Kidney (tissue), 22 donors: ENCODE measurements at places on chromosomes 6 and 20.
A peak's percentile ranks its signal among the peaks of the same experiment; 100 is the strongest.

- no peaks in the 10 kb centered on the region for H3K27me3 ChIP-seq
- DNase-seq = no peak
- H3K4me3 ChIP-seq = no peak overlapping the region
- no peaks in the 10 kb centered on the region for H3K36me3 ChIP-seq
- H3K27ac ChIP-seq = no peak overlapping the region
Measured at GRCh38 chr20:36482044-36482473, 59.3 kb upstream of the MYL9 start.

DNA sequence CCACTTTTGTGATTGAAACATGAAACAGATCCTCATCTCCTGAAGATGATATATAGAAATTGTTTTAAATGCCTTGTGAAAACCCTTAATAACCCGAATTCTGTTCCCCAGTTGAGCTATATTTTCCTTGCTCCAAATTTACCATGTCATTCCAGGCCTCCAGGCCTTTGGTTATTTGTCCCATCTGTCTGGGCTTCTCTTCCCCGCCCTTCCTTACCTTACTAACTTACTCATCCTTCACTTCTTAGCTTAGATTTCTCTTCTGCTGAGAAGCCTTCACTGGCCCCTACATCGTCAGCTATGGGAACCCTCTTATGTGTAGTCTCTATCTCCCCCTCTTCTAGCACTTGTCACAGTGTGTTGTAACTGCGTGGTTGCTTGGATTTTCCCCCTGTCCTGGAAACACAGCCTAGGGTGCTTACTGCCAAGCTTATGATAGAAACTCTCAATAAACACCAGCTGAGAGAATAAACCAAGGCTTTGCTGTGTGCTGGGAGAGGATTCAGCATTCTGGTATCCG is 68.6 kb downstream of the SGK1 start:
- no peaks in the 10 kb centered on the region for H3K36me3 ChIP-seq
- no peak overlapping the region for H3K4me3 ChIP-seq
- no peaks in the 10 kb centered on the region for H3K27me3 ChIP-seq
- H3K27ac ChIP-seq = no peak overlapping the region
- H3K4me1 ChIP-seq = peaks cover 5% of the 10 kb centered on the region

- H3K27me3 ChIP-seq = no peaks in the 10 kb centered on the region
- peak; percentile 64 for DNase-seq
- no peaks in the 10 kb centered on the region for H3K36me3 ChIP-seq
- H3K4me1 ChIP-seq = peaks cover 6% of the 10 kb centered on the region
Measured at GRCh38 chr6:150813319-150813992, 52.0 kb upstream of the MTHFD1L start.

DNA sequence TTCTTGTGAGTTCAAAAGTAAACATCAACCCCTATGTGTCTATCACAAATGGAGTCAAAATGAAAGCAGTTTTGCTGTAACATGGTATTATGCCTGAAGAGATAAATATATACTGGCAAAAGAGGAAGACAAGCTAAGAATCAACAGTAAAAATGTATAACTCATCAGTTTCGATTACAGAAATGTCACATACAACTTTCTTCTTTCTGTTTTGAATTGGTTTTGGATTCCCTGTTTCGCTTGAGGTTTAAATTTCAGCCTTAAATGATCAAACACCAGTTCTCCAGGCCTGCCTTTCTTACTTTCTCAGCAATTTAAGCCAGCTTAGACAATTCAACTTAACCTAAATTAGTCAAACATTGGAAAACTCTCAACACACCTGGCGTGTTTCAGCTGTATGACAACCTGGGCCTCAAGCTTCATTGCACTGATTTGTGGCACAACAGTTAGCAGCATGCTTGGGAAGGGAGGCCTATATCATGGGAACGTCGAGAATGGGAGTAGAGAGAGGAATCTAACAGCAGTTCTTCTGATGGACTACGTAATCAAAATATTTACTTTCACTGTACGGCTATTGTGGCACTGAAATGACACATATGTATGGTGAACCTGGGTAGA is 51.9 kb upstream of the MARCKS start:
- DNase-seq = no peak
- H3K27me3 ChIP-seq = no peaks in the 10 kb centered on the region
- no peaks in the 10 kb centered on the region for H3K36me3 ChIP-seq
- no peaks in the 10 kb centered on the region for H3K4me1 ChIP-seq
- H3K27ac ChIP-seq = no peak overlapping the region

DNA sequence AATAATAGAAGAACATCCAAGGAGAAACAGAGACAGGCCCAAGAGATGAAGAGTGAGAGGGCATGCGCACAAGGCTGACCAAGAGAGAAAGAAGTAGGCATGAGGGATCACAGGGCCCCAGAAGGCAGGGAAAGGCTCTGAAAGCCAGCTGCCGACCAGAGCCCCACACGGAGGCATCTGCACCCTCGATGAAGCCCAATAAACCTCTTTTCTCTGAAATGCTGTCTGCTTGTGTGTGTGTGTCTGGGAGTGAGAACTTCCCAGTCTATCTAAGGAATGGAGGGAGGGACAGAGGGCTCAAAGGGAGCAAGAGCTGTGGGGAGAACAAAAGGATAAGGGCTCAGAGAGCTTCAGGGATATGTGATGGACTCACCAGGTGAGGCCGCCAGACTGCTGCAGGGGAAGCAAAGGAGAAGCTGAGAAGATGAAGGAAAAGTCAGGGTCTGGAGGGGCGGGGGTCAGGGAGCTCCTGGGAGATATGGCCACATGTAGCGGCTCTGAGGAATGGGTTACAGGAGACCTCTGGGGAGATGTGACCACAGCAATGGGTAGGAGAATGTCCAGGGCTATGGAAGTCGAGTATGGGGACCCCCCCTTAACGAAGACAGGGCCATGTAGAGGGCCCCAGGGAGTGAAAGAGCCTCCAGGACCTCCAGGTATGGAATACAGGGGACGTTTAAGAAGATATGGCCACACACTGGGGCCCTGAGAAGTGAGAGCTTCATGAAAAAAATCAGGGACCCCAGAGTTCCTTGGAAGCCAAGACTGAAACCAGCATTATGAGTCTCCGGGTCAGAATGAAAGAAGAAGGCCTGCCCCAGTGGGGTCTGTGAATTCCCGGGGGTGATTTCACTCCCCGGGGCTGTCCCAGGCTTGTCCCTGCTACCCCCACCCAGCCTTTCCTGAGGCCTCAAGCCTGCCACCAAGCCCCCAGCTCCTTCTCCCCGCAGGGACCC is 981 bp upstream of the TNF start:
- no peak overlapping the region for H3K4me3 ChIP-seq
- no peak overlapping the region for H3K27ac ChIP-seq
- H3K27me3 ChIP-seq = no peaks in the 10 kb centered on the region
- H3K4me1 ChIP-seq = no peaks in the 10 kb centered on the region
- H3K36me3 ChIP-seq = no peaks in the 10 kb centered on the region

GRCh38 chr20:57013217-57013616 is 253.2 kb downstream of the BMP7 start:
- no peak overlapping the region for H3K27ac ChIP-seq
- no peaks in the 10 kb centered on the region for H3K4me1 ChIP-seq
- H3K27me3 ChIP-seq = no peaks in the 10 kb centered on the region
- no peak for DNase-seq
- no peaks in the 10 kb centered on the region for H3K36me3 ChIP-seq

GRCh38 chr20:57826666-57827287 is 117.0 kb upstream of the PMEPA1 start:
- H3K27ac ChIP-seq = no peak overlapping the region
- no peak overlapping the region for H3K4me3 ChIP-seq
- no peaks in the 10 kb centered on the region for H3K4me1 ChIP-seq
- H3K36me3 ChIP-seq = no peaks in the 10 kb centered on the region
- peak; percentile 38 for DNase-seq
- H3K27me3 ChIP-seq = no peaks in the 10 kb centered on the region

- H3K36me3 ChIP-seq = no peaks in the 10 kb centered on the region
- H3K27ac ChIP-seq = no peak overlapping the region
- H3K27me3 ChIP-seq = no peaks in the 10 kb centered on the region
- no peak overlapping the region for H3K4me3 ChIP-seq
Measured at GRCh38 chr20:61801065-61801360, 264.7 kb downstream of the TAF4 start.

DNA sequence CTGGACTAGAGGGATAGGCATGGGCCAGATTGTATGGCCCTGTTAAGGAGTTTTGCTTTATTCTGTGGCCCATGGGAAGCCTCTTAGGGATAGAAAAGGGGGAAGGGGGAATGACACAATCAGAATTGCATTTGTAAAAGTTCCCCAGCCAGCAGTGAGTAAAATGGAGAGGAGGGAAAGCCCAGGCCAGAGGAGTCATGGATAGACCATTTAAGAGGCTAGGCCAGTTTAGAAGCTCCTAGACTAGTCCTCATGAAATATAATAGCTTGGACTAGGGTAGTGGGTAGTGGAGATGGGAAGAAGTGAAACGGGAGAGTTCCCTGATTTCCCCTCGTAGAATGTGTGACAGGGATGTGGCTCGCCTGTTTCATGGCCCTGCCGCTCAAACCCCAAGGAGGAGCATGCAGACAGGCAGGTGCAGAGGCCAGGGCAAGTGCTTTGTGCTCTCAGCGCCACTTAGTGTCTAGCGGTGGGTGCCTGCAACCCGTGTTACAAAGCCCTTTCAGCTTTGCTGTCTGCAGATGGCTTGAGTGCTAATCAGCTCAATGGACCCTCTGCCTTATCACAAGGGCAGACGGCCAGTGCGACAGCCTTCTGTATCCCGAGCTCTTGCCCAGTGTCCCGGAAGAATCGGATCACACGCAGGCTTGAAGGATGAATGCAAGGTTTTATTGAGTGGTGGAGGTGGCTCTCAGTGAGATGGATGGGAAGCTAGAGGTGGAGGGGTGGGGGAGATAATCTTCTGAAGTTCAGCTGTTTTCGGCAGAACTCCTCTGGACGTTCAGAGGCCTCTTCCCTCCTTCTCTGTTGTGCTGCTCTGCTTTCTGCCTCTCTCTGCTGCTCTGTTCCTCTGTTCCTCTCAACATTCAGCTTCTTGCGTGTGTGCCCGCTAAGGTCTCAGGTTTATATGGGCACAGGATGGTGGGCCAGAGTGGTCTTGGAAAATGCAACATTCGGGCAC is 141.1 kb downstream of the CEP57L1 start:
- H3K4me3 ChIP-seq = no peak overlapping the region
- H3K27me3 ChIP-seq = no peaks in the 10 kb centered on the region
- peaks cover 2% of the 10 kb centered on the region for H3K4me1 ChIP-seq
- no peak for DNase-seq
- H3K27ac ChIP-seq = no peak overlapping the region

DNA sequence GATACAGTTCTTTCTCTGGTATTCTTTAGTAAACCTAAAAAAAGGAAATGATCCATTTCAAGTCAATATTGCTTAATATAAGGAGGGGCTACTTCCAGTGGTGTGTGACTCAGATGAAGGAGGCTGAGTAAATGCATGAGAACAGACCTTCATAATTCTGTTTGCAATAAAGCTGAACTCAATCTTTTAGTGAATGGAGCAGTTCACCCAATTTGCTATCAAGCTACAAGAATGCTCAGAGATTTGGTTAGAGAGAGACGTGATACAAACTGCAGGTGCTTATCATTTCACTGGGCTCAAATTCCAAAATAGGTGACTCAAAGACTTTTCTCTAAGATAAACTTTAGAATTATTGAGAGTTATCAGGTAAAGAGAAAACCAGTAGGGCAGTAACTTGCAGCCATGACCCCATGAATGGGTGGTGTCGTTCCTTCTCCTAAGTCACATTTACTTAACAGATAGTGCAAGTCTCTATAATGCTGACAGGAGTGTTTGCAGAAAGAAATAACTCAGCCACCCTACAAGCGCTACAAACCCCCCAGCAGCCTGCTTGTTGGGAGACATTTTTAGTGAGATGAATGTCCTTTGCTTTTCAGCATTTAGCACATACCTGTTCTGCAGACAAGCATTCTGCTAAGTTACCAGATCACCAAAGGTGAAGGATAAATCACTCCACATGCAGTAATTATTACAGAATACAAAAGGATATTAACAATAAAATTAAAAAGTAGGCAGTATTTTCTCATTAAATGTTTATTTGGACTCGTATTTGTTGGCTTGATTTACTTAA is 16.4 kb upstream of the BLOC1S5 start:
- no peak overlapping the region for H3K4me3 ChIP-seq
- H3K27me3 ChIP-seq = no peaks in the 10 kb centered on the region
- peak overlapping the region; percentile 72 for H3K27ac ChIP-seq
- peaks cover 37% of the 10 kb centered on the region for H3K4me1 ChIP-seq
- no peak for DNase-seq
- no peaks in the 10 kb centered on the region for H3K36me3 ChIP-seq

- no peaks in the 10 kb centered on the region for H3K27me3 ChIP-seq
- H3K36me3 ChIP-seq = no peaks in the 10 kb centered on the region
- no peaks in the 10 kb centered on the region for H3K4me1 ChIP-seq
- DNase-seq = peak; percentile 45
- no peak overlapping the region for H3K27ac ChIP-seq
Measured at GRCh38 chr6:137776786-137777686, 90.0 kb upstream of the TNFAIP3 start.

DNA sequence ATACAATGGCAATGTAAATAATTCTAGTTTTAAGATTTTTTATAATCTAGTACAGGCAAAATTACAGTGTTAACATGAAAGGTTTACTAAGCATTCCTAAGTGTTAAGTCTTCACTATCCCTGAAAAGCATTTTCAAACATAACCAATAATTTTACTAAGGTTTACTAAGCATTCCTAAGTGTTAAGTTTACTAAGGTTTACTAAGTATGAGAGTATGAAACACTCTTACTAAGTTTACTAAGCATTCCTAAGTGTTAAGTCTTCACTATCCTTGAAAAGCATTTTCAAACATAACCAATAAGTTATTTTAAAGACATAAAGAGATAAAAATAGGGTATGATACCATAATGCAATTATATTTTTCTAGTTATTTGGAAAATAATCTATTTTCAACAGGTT is 82.6 kb downstream of the PRSS35 start:
- no peaks in the 10 kb centered on the region for H3K36me3 ChIP-seq
- no peak for DNase-seq
- H3K27me3 ChIP-seq = no peaks in the 10 kb centered on the region
- no peak overlapping the region for H3K27ac ChIP-seq

- H3K4me3 ChIP-seq = peak overlapping the region; percentile 90
- peak overlapping the region; percentile 99 for H3K27ac ChIP-seq
- peak; percentile 48 for DNase-seq
- no peaks in the 10 kb centered on the region for H3K36me3 ChIP-seq
Measured at GRCh38 chr6:4021854-4022695, 56.9 kb downstream of the FAM217A start.

- H3K4me1 ChIP-seq = no peaks in the 10 kb centered on the region
- no peaks in the 10 kb centered on the region for H3K36me3 ChIP-seq
- no peak for DNase-seq
- no peaks in the 10 kb centered on the region for H3K27me3 ChIP-seq
Measured at GRCh38 chr6:130760006-130760405, 67.2 kb upstream of the SMLR1 start.

- H3K4me1 ChIP-seq = no peaks in the 10 kb centered on the region
- H3K36me3 ChIP-seq = no peaks in the 10 kb centered on the region
- no peak overlapping the region for H3K4me3 ChIP-seq
Measured at GRCh38 chr20:15618912-15619311, 954.3 kb downstream of the KIF16B start.

- H3K27ac ChIP-seq = no peak overlapping the region
- H3K27me3 ChIP-seq = no peaks in the 10 kb centered on the region
- H3K4me1 ChIP-seq = no peaks in the 10 kb centered on the region
- H3K4me3 ChIP-seq = no peak overlapping the region
Measured at GRCh38 chr20:4512891-4513550, 208.7 kb upstream of the PRND start.

DNA sequence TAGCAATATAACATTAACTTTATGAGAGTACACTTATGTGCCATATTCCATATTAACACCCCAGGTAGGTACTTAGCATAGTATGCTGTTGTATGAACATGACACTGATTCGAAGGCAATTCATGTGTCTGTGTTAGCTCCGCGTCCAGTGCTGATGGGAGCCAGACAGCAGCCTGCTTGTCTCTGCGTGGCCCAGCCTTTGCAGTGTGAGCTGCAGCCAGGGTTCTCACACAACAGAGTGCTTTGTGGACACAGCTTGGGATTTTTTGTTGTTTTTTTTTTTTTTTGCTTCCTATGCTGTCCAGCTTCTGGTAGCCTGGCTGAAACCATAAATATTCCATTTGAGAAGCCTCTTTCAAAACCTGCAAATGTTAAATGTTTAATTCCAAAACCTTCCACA is 350.9 kb downstream of the SMOC2 start:
- no peak overlapping the region for H3K4me3 ChIP-seq
- no peaks in the 10 kb centered on the region for H3K36me3 ChIP-seq
